ENCODE measurements at places on chromosomes 16 and 17. TPM values are rescaled to one million over a fixed set of nuclear protein-coding genes. Genes with fewer than 3 reads are reported as not detected.

The RTN4RL1 gene
- not detected for total RNA-seq

DNA sequence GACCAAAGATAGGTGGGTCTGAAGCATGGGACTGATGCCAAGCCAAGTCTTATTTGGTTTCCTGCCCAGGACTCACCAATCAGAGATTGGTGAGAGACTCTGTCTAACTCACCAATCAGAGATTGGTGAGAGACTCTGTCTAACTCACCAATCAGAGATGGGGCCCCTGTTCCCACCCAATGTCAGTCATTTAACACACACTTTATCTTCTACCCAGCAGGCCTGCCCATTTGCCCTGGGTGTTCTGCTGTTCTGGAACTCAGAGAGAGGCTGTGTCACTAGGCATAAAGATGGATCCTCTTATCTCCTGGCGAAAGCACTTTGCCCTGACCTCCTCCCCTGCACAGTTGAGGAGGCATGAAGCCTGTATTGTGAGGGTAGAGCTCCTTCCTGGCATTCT, 5.4 kb upstream of the RHOT1 start:
- no peak for DNase-seq

GRCh38 chr17:79851461-79851817, 12.2 kb upstream of the CBX4 start:
- DNase-seq, result peak; percentile 91

GRCh38 chr16:57689762-57690558, 4.6 kb upstream of the DRC7 start:
- DNase-seq, result no peak

DNA sequence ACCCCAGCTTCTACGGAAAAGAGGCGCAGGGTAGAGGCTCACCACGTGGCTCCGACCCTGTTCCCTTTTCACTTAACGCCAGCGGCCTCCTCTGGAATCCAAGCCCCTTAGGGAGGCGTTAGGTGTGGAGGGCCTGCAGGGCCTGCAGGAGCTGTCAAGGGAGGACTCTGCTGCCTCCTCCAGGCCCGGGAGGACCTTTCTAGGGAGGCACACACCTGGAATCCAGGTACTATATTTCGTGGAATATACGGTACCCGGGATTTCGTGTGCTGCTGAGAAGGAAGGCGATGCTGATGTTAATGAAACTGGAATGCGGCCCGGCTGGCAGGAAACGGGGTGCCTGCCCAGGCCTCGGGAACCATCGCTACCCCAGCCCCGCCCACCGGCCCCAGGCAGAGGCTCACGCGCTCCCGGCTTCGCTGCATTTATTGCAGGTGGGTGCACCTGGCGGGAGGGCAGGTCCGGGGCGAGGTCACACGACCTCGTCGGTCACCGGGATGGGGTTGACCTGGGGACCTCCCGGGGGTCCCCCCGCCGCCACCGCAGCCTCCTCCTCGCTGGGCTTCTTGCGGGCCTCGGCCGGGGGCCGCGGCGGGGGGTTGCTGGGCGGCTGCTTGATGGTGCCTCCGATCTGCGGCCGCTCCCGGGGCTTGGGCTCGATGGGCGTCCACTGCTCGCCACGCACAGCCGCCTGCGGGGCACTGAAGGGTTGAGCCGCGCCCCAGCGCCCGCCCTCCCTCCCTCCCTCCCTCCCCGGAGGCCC, 4.7 kb downstream of the IL17C start:
- DNase-seq, result no peak

DNA sequence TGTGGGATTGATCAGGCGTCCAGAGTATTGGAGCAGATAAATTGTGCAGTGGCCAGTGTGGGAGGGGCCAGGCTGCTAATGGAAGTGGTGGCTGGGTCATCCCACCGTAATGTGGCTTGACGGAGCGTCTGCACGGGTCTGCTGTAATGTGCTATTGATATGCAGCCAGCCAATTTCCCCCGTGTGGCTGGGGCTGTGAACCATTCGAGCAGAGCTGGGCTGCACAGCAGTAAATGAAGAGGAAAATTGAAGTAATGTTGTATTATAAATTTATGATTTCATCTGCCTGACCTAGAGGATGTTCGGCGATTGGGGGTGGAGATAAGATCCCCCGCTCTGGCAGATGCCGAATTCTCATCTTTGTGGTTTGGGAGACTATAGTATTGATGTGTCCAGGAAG, 121.5 kb downstream of the CCDC182 start:
- no peak for DNase-seq
